Stomach (tissue), 19 donors: ENCODE measurements at places on chromosomes 2 and 18. TPM values are rescaled to one million over a fixed set of nuclear protein-coding genes. Genes with fewer than 3 reads are reported as not detected.

TSN gene
- 20.2 TPM for polyA plus RNA-seq

GRCh38 chr18:74277296-74277695 is 14.5 kb downstream of the CYB5A start:
- peaks cover 48% of the 10 kb centered on the region for H3K4me1 ChIP-seq
- no peaks in the 10 kb centered on the region for H3K27me3 ChIP-seq

GRCh38 chr2:223099561-223099960 is 47.6 kb downstream of the KCNE4 start:
- H3K27ac ChIP-seq = peak overlapping the region; percentile 56
- DNase-seq = no peak
- peaks cover 32% of the 10 kb centered on the region for H3K4me1 ChIP-seq
- no peaks in the 10 kb centered on the region for H3K27me3 ChIP-seq
- no peak overlapping the region for H3K4me3 ChIP-seq

- no peak overlapping the region for H3K4me3 ChIP-seq
- DNase-seq = no peak
- no peaks in the 10 kb centered on the region for H3K27me3 ChIP-seq
- no peaks in the 10 kb centered on the region for H3K4me1 ChIP-seq
These were observed 56.1 kb downstream of the CNTNAP5 start for GRCh38 chr2:124081154-124081716.

- no peak overlapping the region for H3K4me3 ChIP-seq
- H3K36me3 ChIP-seq = no peaks in the 10 kb centered on the region
- no peaks in the 10 kb centered on the region for H3K4me1 ChIP-seq
- H3K27ac ChIP-seq = no peak overlapping the region
These were observed 561.2 kb downstream of the METTL4 start for GRCh38 chr18:2009942-2010697.

DNA sequence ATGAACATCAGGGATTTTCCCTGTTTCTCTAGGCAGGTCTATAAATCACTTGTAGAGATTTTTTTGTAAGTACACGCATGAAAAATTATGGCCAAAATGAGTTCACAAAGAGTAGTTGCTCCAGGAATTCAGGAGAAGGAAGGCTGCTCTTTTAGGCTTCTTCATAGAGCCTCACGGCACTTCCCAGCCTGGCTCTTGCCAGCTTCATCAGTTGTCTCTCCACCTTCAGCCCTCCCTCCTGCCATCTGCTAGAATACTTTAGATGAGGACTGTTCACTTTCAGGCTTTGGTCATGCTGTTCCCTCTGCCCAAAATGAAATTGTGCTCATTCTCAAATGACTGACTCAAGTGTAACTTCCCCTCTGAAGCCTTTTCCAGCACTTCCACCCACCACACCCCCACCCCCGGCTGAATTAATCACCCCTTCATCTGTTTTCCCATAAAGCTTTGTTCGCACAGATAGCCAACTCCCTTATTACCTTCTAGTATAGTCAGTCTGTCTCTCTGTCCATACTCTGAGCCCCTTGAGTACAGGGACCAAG is 1.8 kb upstream of the ABCA12 start:
- no peak for DNase-seq
- no peaks in the 10 kb centered on the region for H3K4me1 ChIP-seq
- no peak overlapping the region for H3K27ac ChIP-seq
- H3K27me3 ChIP-seq = no peaks in the 10 kb centered on the region
- H3K4me3 ChIP-seq = no peak overlapping the region

- no peak overlapping the region for H3K4me3 ChIP-seq
- H3K27me3 ChIP-seq = no peaks in the 10 kb centered on the region
- no peaks in the 10 kb centered on the region for H3K4me1 ChIP-seq
- H3K36me3 ChIP-seq = no peaks in the 10 kb centered on the region
- no peak for DNase-seq
These were observed 23.4 kb upstream of the REEP1 start for GRCh38 chr2:86360776-86361175.

- no peak overlapping the region for H3K4me3 ChIP-seq
- no peak overlapping the region for H3K27ac ChIP-seq
- DNase-seq = no peak
- H3K36me3 ChIP-seq = no peaks in the 10 kb centered on the region
- H3K27me3 ChIP-seq = no peaks in the 10 kb centered on the region
These were observed 268.1 kb upstream of the ATP5MC3 start for GRCh38 chr2:175449616-175450015.

DNA sequence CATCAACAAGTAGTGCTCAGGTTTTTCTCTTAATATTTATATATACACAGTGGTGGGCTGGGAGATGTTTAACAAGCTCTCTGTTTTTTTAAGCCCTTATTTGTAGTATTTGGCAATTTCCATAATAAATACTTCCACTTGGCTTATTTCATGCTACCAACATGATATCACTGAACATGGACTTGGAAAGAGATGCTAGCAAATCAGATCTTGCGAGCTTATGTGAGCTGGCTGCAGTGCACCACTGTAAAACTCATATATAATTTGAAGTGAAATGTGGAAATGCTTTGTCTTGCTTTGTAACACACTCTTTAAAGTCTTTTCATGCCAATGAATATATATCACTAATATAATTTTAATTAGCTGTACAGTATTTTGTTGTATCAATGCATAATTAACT is 155.7 kb downstream of the ALK start:
- no peaks in the 10 kb centered on the region for H3K27me3 ChIP-seq
- no peak overlapping the region for H3K4me3 ChIP-seq
- H3K27ac ChIP-seq = no peak overlapping the region
- DNase-seq = peak; percentile 41

DYSF gene
- polyA plus RNA-seq = 2.2 TPM

GRCh38 chr2:101500860-101501259 is 25.9 kb upstream of the RFX8 start:
- no peak for DNase-seq
- H3K4me1 ChIP-seq = no peaks in the 10 kb centered on the region
- H3K4me3 ChIP-seq = no peak overlapping the region
- H3K27me3 ChIP-seq = no peaks in the 10 kb centered on the region

TMEM163 gene
- 2.6 TPM for polyA plus RNA-seq

- no peak for DNase-seq
- peaks cover 80% of the 10 kb centered on the region for H3K36me3 ChIP-seq
- no peak overlapping the region for H3K27ac ChIP-seq
These were observed 65.4 kb downstream of the RIF1 start for GRCh38 chr2:151475071-151475470.

CRYGD gene
- not detected for polyA plus RNA-seq

GRCh38 chr18:48769006-48769636 is 181.6 kb downstream of the SMAD7 start:
- H3K4me3 ChIP-seq = no peak overlapping the region
- H3K27ac ChIP-seq = no peak overlapping the region
- DNase-seq = no peak
- H3K27me3 ChIP-seq = no peaks in the 10 kb centered on the region

CCDC74B gene
- polyA plus RNA-seq = 2.4 TPM

FHOD3 gene
- 4.4 TPM for polyA plus RNA-seq

DNA sequence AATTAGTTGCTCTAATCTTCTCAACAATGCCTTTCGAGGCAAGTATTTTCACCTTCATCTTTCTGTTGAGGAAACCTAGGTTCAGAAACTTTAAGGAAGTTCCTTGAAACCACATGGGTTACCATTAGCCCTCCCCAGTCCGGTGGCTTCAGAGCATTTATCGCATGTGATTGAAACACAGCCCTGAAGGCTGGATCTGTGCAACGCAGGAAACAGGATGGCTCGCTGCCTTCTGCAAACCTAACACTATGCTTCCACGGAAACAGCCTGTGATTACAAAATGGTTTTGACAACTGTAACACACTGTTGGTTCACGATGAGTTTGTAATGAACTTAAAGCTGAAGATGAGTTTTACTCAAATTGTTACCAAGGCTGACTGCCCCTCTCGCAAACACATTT is 68.5 kb downstream of the EPB41L3 start:
- H3K4me1 ChIP-seq = no peaks in the 10 kb centered on the region
- no peak overlapping the region for H3K4me3 ChIP-seq
- no peak overlapping the region for H3K27ac ChIP-seq
- peak; percentile 26 for DNase-seq

GRCh38 chr2:241228081-241228859 is 39.8 kb downstream of the ANO7 start:
- H3K27ac ChIP-seq = no peak overlapping the region
- H3K4me1 ChIP-seq = peaks cover 7% of the 10 kb centered on the region
- no peaks in the 10 kb centered on the region for H3K27me3 ChIP-seq
- no peak for DNase-seq

RNASEH1 gene
- polyA plus RNA-seq = 4.6 TPM

DNA sequence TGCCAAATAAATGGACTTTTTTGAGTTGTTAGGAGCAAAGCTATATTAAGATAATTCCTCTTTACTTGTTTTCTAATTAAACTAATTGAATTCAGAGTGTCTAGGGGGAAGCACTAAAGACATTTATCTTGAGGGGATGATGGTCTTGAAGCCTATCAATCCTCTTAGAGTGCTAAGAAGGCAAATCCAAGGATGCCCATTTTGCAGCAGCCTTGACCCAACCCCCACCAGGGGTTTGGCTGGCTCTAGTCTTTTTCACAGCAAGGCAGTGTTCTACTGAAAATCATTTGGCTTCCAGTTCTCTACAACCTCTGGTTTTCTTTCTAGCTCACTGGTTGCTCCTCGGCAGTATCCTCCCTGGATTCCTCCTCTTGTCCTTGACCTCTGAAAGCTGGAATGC is 6.5 kb upstream of the RAX start:
- H3K27me3 ChIP-seq = peaks cover 47% of the 10 kb centered on the region
- no peak overlapping the region for H3K27ac ChIP-seq
- DNase-seq = no peak
- no peaks in the 10 kb centered on the region for H3K36me3 ChIP-seq
- H3K4me3 ChIP-seq = no peak overlapping the region

- no peak for DNase-seq
- no peak overlapping the region for H3K4me3 ChIP-seq
- H3K4me1 ChIP-seq = no peaks in the 10 kb centered on the region
- H3K36me3 ChIP-seq = no peaks in the 10 kb centered on the region
- H3K27ac ChIP-seq = no peak overlapping the region
These were observed 51.5 kb downstream of the L3MBTL4 start for GRCh38 chr18:6363216-6363615.

GRCh38 chr2:80591233-80591632 is 286.7 kb upstream of the LRRTM1 start:
- no peak overlapping the region for H3K4me3 ChIP-seq
- H3K4me1 ChIP-seq = no peaks in the 10 kb centered on the region
- no peak overlapping the region for H3K27ac ChIP-seq
- no peak for DNase-seq

DNA sequence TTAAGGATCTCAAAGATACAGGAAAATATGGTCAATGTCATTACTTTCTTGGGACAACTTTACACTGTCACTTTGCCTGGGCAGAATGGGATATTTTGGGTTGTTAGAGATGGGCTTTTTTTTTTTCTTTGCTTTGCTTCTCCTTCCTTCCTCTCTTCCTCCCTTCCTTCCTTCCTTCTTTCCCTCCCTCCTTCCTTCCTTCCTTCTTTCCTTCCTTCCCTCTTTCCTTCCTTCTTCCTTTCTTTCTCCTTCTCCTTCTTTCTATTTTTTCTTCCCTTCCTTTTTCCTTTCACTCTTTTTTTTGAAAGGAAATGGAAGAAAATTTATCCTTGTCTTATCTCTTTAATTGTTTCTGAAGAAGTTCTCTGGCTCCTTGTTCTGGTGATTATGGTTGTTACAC is 180.0 kb upstream of the CCDC68 start:
- no peaks in the 10 kb centered on the region for H3K27me3 ChIP-seq
- no peaks in the 10 kb centered on the region for H3K36me3 ChIP-seq
- no peak for DNase-seq
- H3K27ac ChIP-seq = no peak overlapping the region

DNA sequence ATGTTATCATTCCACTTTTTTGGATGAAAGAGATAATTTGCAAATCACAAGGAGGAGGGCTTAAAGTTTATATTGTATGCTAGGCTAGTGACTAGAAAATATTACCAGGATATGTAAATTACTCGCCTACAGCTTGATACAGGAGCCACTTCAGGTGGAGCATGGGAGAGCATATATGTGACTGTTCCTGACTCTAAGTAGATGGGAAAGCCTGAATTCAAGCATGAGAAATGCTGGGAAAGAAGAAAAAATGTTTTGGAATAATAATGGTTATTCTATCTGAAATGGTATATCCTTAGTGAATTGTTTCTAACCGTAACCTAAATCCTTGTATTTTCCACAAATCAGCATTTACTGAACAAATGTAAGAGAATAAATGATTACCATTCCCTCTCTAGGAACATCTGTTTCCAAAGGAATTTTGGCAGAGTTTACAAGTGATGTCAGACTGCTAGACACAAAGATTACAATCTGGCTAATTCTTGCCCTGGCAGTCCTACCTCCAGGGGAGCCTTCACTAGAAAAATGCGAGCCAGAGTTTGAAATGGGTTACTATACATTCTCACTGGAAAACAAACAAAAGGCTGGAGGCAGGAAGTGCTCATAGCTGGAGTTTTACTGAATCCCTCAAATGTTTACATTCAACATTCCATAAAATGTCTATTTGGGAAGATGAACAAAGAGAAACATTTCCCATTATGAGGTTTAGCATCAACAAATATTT is 129.4 kb upstream of the MAPRE2 start:
- no peaks in the 10 kb centered on the region for H3K36me3 ChIP-seq
- peak; percentile 60 for DNase-seq
- H3K4me3 ChIP-seq = no peak overlapping the region
- H3K27me3 ChIP-seq = no peaks in the 10 kb centered on the region

TMEFF2 gene
- polyA plus RNA-seq = 0.46 TPM

GRCh38 chr18:36397033-36397432 is 99.5 kb downstream of the FHOD3 start:
- no peaks in the 10 kb centered on the region for H3K27me3 ChIP-seq
- no peaks in the 10 kb centered on the region for H3K36me3 ChIP-seq

- no peak overlapping the region for H3K4me3 ChIP-seq
- no peak for DNase-seq
- H3K36me3 ChIP-seq = no peaks in the 10 kb centered on the region
These were observed 1.3 kb downstream of the ADRA2B start for GRCh38 chr2:96114903-96115581.

PRKAG3 gene
- polyA plus RNA-seq = not detected

DNA sequence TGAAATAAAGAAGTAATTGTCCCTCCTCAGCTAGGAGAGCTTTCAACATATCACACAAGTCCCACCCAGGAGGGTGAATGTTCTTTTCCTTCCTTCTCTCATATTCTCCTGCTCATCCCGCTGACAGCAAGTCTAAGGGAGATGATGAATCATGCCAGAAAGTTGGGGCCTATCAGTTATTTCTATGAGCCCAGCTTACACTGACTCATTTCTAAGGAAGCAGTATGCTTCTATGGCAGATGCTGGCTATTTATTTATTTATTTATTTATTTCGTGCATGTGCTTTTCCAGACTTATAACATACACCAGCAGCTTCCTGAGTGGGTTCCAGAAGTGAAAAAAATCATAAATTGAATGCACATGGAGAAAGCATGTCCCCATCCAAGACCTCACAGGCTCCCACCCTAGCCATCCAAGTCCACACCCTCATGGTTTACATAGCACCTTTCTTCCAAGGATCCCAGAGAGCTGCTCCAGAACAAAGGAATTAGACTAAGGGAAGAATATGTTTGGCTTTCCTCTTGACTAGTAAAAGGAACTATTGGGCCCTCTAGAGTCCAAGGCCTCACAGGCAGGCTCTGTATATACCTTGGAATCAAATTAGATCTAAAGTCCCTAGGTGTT is 1074.2 kb upstream of the ZEB2 start:
- H3K27ac ChIP-seq = no peak overlapping the region
- peaks cover 6% of the 10 kb centered on the region for H3K4me1 ChIP-seq
- H3K4me3 ChIP-seq = no peak overlapping the region
- H3K36me3 ChIP-seq = no peaks in the 10 kb centered on the region
- peak; percentile 15 for DNase-seq
